ENCODE measurements at places on chromosomes 11 and 22. TPM values are rescaled to one million over a fixed set of nuclear protein-coding genes. Genes with fewer than 3 reads are reported as not detected.

The SMDT1 gene
- 48.3 TPM for total RNA-seq

The INPPL1 gene
- total RNA-seq: 97.0 TPM

The IFITM1 gene
- total RNA-seq: 436 TPM

The FAM180B gene
- 0.18 TPM for total RNA-seq

The IGLL1 gene
- total RNA-seq: not detected

The MS4A6E gene
- total RNA-seq: not detected

- no peak for DNase-seq
Measured at GRCh38 chr11:119371778-119372182, 9.7 kb downstream of the USP2 start.

DNA sequence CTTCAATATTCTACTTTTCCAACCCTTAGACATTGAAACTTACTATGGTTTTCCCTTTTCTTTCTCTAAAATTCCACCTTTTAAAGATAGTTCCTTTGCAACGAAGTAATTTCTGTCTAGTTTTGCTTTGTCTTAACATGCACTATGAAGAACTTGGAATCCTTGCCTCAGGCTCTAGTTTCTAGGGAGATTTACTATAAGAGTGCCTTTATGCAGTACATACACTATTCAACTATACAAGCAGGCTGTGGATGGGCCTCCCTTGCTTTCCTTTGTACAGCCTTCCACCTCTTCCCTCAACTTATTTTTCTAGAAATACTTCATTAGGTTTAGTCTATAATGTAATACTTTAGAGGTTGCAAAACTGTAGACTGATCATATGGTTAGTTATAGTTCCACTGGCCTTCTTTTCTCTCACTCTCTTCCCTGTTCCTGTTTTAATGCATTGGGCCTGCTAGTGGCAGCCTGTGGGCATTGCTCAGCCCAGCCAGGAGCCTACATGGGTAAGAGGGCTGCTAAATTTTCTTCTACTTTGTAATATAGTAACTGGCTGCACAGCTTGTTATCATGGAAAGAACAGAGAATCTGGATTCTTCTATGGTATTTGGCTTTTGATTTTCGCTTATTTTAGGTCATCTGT, 100.2 kb downstream of the C11orf87 start:
- no peak for DNase-seq

DNA sequence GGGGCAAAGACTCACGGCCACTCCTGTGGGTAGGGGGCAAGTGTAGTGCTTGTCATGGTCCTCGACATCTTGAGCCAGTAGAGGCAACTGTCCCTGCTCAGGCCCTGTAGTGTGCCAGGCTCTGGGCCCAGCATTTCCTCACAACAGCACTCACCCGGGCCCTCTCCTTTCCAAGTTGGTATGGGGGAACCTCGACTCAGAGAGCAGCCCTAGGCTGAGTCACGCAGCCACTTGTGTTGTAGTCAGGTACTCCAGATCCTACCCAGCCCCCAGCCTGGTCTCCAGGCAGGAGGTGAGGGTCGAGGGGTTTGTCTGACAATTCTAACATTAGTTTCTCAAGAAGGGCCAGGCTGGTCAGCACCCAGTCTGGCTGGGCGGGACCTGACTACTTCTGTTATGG, 4.1 kb downstream of the RELT start:
- no peak for DNase-seq

DNA sequence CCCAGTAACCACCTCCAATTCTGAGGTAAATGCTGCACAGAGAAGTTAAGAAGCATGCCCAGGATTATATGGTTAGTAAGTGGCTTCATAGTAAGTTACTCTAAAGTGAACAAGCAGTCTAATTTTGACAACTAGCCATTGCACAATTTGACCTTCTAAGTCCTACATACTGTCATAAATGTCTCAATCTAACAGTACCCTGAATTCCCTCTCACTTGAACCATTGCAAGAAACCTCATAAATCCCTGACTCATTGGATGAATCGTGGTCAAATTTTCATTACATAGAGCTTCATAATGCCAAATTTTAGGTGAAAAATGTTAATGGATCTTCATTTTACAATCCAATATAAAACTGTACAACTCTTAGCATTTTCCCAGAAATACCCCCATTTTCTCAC, 217.3 kb upstream of the GRIA4 start:
- no peak for DNase-seq

DNA sequence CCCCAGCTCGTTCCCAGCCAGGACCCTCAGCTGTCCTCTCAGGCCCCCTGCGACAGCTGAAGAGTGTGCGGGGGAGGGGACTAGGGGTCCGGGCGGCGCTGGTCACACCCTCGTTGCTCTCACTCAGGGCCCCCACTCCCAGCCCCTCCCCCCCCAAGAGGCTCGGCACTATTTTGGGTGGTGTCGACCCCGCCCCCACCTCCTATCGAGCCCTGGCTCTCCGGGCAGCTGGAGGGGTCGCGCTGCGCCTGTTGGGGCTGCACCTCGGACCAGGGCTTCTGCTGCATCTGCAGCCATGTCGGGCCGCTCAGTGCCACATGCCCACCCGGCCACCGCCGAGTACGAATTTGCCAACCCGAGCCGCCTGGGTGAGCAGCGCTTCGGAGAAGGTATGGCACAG, at the start of gene HSPB2:
Gene HSPB2 (plus strand): TSS at position 200 of the 400 bp plus-strand sequence. CDS start 96 bp downstream, at position 296.
- no peak for DNase-seq

DNA sequence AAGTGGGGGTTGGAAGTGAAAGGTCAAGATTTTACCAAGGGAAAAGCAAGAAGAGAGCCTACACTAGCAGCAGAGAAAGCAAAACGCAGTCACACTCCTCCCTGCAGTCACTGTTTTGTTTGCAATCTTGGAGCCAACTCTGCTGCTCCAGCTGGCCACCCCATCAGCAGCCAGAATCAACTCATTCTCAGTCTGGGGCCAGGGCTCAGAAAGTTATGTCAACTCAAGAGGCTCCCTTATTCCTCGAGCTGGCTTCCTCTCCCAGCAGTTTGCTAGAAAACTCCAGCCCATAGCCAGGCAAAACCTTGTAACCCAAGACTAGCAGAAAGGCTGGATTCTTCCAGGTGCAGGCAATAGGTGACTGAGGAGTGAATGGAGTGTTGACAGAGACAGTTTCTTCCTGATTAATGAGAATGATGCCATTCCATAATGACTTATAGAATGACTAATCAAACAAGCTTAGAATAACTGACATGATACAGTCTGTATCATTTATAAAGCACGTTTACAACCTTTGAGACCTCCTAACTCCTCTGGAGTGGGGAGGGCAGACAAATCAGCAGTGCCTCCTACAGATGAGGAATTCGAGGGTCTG, 53.4 kb downstream of the P4HA3 start:
- no peak for DNase-seq

- DNase-seq: peak; percentile 79
Measured at GRCh38 chr11:3091846-3092602, 34.8 kb upstream of the CARS1 start.

DNA sequence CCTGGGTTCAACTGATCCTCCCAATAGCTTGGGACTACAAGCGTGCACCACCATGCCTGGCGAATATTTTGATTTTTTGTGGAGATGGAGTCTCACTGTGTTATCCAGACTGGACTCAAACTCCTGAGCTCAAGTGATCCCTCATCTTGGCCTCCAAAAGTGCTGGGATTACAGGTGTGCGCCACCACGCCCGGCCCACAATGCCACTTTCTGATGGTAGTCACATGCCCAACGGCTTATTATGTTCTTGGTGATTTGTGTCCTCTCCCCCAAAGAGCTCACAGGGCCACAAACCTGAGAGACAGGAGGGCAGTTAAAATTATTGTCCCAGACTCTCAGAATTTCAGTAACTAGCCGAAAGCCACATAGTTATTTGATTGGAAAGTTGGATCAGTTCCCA, 9.6 kb downstream of the GRIK4 start:
- DNase-seq: no peak
